ENCODE measurements at places on chromosomes 3 and 15.

DNA sequence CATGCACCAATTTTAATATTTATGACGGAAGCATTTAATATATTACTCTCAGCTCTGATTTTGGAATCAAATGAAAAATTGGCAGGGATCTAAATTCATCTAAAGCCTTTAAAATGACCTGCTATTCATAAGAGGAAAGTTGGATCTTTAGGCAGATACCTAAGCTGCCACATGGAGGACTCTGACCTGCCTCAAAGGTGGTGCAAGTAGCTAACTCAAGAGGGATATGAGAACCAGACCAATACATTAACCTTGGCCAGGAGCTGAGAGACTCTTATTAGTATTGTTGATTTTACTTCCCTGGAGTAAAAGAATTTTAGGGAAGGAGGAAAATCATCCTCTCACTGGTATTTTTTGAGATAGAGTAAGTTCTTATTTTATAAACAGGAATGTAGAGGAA is 17.7 kb downstream of the ZNF654 start:
- DNase-seq: no peak

DNA sequence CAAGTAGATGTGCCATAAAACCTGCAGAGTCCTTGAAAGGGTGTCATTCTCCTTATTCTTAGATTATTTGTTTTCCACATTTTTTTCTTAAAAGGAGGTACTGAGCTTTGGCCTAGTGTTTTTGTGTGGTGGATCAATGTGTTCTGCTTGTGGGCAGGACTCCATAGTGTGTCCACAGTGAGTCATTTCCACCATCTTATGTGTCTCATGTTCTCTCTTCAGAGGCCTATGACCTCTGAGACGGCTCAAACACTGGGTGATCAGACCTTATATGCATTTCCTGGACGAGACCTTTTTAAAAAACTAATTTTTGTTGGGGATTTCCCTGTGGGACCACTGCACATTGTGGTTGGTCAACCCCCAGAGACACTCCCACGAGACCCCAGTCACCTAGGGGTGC is 93.4 kb downstream of the CHCHD4 start:
- DNase-seq: no peak

DNA sequence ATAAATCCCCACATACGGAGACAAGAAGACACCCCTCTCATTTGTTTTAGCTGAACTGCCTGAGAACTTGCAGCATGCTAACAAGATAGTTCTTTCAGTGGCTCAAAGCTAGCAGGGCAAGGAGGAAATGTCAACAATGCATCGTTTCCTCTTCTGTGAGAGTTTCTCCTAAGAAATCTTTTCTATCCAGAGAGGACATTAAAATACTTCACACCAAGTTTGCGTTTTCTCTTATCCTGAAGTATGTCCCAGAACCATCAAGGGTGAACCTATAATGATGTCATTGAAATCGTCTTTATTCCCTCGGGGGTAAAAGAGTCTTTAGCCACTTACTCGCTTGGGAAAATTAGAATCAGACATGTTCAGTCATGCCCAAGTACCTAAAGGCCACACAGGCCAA is 541.7 kb upstream of the MDFIC2 start:
- no peak for DNase-seq

DNA sequence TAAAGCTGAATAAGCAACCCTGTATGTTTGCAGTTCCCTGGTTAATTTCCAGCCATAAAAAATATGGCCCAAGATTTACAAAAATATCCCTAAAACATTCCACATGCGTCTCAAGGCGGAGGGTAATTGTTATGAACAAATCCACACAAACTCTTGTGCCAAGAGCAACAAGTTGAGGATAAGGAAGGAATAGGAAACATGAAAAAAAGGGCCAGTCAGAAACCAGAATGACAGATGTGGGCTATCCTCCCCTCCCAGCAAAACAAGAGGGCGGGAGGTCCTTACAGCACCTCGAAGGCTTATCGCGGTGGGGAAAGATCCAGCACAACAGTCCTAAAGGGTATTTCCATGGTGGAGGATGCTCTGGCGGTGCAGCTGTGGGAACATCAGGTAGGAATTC is 155.6 kb upstream of the HES1 start:
- DNase-seq: no peak

GRCh38 chr3:195154793-195155535 is 116.0 kb downstream of the XXYLT1 start:
- no peak for DNase-seq

GRCh38 chr3:181707980-181708379 is 3.7 kb upstream of the SOX2 start:
- no peak for DNase-seq

DNA sequence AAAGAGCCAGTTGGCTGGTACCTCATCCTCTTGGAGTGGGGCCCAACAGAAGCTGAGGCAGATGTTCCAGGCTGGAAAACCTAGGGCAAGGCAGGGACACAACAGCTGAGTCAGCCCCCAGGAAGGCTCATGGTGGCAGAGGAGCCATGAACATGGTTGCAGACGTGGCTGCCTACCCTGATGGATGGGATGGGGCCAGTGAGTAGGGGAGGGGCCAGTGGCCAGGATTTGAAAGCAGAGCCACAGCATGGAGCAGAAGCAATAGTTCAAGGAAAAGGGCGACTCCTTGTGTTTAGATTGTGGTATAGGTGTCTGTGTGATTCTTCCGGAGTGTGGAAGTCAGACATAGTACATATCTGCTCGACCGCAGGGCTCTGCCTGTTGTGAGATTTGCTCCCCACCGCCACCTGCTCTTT is 24.2 kb downstream of the PXYLP1 start:
- no peak for DNase-seq

- no peak for DNase-seq
Measured at GRCh38 chr3:84265768-84266167, 693.0 kb upstream of the CADM2 start.

DNA sequence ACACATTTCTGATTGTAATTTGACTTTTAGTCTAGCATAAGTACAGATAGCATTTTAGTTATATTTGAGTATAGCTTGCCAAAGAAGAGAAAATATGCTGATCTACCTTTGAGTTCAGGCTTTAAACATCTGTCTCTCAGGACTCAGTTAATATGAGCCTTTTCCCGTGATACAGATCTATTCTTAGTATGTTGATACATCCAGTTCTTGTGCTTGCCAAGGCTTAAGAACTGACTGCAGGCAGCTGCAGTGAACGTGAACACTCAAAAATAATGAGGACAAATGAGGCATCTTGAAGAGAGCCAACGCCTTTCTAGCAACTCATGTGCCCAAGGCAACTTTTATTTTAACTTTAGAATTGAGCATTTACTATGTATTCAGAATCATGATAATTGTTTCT is 325.5 kb downstream of the SI start:
- no peak for DNase-seq

DNA sequence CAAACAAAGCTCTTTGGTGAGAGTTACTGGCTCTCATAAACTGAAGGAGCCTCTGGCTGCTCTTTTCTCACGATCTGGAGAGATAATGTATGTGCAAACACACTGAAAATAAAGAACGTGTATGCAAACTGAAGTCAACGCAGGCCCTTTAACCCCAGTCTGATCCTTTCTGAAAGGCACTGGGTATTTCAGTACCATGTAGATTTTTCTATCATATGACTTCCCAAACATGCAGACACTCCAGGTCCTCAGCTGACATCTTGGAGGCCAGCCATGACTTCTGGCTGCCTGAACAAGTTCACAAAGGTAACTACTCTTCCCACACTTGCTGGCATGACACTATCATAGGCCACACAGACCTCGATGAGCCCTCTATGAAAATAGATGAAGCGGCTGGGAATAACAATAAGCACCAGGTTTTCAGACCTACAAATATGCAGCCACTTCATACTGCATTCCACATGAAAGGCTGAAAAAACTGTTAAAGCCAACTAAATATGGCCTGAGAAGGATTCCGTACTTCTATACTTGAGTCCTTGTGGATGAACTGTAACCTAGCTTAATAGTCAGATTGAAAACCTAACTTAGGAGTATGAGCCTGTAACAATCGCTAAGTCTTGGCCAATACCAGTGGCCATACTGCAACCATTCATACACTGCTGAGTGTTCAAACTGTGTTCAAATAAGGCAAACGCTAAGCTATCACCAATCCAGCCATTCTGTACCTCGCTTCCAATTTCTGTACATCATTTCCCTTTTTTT is 121.3 kb downstream of the THRB start:
- no peak for DNase-seq

GRCh38 chr3:15324379-15324808 is 8.0 kb downstream of the SH3BP5 start:
- no peak for DNase-seq

DNA sequence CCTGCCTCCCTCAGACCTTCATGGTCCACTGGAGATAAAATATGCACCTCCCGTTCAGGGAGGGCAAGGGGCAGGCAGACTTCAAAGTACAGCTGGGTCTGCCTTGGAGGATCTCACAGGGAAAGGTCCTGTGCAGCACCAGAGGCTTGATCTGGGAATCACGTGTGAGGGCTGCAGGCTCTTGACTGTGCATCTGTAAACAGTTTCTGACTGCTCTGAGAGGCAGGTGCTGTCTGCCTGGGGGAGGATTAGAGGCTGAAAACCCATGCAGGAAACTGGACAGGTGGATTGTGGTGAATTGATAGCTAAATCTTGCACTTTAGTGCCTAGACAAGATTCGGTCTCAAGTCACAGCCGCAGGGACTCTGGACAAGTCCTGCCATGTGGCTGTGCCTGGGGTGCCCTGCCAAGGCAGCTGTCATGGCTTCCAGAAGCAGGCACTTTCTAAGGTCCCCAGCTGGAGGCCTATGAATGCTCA is 239.3 kb downstream of the EPHB1 start:
- DNase-seq: no peak

GRCh38 chr15:92480361-92480760 is 86.7 kb downstream of the ST8SIA2 start:
- no peak for DNase-seq

GRCh38 chr3:168828943-168829342 is 733.2 kb upstream of the GOLIM4 start:
- no peak for DNase-seq
